ENCODE measurements at places on chromosomes 7 and 10. TPM values are rescaled to one million over a fixed set of nuclear protein-coding genes. Genes with fewer than 3 reads are reported as not detected.

DNA sequence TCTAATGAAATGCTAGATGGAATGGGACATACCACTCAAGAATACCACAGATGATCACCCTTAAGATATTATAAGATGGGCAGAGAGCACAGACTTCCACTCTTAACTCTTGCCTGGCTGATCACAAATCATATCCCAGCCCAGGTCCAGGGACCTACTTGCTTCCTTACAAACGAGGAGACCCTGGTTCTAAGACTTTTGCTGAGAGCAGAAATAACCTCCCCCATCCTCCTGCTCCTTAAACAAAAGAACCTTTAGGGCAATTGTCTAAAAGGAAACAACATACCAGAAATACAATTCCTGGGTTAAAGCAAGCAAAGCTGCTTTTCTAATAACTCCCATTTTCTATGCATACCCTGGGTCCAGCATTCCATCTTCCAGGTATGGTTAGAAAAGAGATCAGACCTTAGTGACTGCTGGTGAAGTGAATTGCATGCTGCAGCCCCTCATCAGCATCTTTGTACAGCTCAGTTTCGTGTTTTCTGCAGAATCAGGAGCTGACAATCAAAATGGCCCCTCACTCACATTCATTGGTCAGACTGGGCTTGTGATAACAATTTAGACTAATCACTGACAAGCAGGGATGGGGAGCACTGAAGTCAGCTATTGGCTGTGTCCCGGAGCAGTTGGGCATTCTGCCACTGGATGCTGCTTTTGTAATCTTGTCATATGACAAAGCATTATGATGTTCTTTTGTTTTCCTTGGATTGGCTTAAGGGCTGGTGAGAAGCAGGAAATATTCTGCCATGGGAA is 14.6 kb downstream of the IFIT3 start:
- no peak for DNase-seq

GRCh38 chr10:76089556-76090180 is 658.2 kb downstream of the LRMDA start:
- no peak for DNase-seq

DNA sequence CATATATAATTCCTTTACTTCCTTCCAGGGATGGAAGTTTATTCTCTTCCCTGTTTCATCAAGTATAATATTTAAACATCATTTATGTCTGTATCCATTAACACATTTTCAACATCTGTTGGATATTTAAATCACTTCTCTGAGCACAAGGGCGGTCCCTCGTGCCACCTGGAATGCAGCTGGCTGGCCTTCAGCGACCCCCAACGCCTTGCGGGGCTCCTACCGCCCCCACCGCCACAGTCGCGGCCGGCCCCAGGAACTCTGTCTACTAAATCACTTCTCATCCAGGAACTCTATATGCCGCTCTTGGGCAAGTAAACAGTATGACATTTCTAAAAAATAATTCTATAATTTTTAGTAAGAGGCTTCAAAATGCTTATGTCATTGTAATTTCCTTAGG is 221.1 kb upstream of the PTN start:
- DNase-seq, result no peak

GRCh38 chr7:103573479-103574058 is 127.6 kb upstream of the SLC26A5 start:
- no peak for DNase-seq

- DNase-seq, result no peak
Measured at GRCh38 chr10:84706431-84706830, 378.0 kb downstream of the CCSER2 start.

GRCh38 chr10:391305-391704 is 256.1 kb downstream of the ZMYND11 start:
- no peak for DNase-seq

DNA sequence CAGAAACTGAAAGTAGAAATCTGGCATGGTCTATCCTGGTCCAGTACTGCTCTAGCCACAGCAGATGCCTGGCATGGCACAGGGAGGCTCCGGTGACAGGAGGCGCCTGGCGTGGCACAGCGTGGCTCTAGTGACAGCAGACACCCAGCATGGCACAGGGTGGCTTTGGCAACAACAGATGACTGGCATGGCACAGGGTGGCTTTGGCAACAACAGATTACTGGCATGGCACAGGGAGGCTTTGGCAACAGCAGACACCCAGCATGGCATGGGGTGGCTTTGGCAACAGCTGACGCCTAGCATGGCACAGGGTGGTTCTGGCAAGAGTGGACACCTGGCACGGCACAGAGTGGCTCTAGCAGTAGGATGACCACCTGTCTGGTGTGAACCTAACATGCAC is 480.5 kb upstream of the FOXK1 start:
- no peak for DNase-seq

DNA sequence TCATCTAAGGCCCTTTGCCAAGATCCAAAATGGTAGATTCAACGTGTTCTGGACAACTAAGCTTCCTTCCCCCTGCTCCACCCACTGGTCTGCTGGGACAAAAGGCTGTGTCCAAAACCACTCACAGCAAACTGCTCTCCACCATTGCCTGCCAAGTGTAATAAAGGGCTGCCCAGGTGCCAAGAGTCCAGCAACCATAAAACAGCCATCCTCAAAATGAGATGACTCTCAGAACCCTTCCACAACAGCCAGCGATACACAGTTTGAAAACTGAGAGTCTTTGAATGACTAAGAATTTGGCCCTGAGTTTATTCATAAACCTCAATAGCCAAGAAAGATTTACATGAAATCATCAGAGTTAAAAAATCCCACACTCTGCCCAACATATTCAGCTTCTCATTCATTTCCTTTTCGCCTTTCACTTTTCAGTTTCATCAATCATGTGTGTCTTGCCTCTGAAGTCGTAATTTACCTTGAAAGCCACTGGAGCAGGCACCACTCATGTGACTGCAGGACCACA is 658.1 kb upstream of the MGMT start:
- no peak for DNase-seq

DNA sequence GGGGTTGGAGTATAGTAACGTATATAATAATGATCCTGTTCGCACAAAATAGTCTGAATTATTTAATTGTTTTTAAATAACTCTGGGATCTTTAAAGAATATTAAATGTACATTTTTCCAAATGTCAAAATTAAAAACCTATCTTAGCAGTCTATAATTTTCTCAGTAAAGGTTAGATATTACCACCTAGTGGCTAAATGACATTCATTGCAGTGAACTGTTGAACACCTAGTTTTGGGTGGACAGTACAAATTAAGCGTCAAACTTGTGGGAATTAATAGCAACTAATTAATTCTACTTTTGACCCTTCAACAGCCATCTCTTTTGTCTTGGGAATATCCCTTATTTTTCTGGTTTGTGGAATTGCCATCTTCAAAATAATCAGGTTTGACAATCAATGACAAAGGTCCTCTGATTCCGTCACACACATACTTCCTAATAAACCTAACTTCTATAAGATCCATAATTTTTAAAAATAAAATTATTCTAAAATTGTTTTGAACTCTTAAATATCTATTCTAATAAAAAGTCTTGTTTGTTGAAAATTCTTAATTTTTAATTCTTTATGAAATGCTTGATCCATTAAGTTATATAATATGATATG is 165.7 kb downstream of the SEMA3D start:
- no peak for DNase-seq

DNA sequence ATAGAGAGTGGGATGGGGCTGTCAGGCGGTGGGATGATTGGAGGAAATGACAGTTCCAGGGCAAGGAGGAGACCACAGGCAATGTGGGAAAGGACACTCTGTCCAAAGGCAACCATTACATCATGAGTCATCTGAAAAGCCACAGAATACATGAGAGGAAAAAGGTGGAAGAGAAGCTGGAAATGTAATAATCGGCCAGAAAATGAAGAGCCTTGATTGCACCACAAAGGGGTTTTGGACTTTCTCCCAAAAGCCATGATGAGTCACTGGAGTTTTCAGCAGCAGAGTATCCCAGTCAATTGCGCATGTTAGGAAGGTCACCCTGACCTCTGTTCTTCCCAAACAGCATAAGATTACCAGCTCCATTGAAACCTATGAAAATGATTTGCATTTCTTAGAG is 222.0 kb downstream of the LHFPL3 start:
- no peak for DNase-seq

DNA sequence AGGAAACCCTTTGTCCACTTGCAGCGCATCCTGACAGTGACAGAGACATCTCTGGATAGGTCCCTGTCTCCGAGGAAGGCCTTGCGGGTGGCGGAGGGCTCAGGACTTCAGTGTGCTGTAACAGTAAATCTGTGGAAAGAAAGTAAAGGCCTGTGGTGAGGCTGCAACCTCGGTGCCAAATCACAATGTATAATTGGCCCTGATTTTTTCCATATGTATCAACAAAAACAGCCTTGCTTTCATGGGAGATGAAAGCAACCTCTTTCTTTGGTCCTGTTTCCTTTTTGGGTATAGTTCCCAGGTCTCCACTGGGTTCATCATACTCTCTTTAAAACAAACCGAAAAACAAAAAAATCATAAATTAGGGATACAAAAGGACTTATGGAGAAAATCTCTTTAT is 110.9 kb upstream of the BMPER start:
- DNase-seq, result no peak

GRCh38 chr10:96025566-96025965 is 17.8 kb upstream of the CCNJ start:
- DNase-seq, result no peak

- no peak for DNase-seq
Measured at GRCh38 chr7:47268851-47269836, 312.8 kb downstream of the TNS3 start.

DNA sequence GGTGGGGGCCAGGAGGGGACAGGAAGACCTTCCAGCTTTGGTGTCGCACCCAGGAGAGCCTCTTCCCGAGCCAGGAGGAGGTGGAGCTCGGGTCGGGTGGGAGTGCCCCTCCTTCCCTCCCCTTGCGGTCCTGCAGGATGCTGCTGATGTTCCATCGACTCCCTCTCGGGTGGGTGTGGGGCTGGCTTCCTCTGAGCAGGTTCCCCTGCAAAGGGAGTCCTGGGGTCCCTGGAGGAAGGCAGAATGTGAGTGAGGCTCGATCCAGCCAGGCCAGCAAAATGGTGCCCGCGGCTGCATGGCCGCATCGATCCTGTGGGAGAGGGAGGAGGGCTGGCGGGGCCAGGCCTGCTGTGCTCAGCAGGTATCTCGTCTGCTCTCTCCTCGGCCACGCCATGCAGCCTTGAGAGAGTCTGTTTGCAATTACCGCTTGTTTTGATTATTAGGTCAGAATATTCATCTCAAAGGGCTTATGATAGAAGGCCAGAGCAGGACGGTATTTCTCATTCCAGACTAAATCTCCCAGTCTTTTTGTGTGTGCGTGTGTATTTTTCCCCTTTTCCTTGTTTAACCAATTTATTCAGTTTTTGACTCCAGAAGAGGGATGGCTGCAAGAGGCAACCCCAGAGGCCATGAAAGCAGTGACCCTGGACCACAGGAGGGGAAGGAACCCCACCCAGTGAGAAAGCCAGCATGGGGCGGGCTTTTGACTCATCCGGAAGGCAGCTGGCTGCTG is 137.3 kb upstream of the ZMIZ1 start:
- no peak for DNase-seq

The DYNC1I1 gene
- not detected for total RNA-seq

The TMEM184A gene
- total RNA-seq, result not detected

The TSPAN12 gene
- total RNA-seq, result not detected

The SLC18A2 gene
- total RNA-seq, result 0.14 TPM

The GPR15LG gene
- total RNA-seq, result not detected

The STRIP2 gene
- 4.4 TPM for total RNA-seq

The SEMA3A gene
- total RNA-seq, result 3.3 TPM
